ENCODE measurements at places on chromosomes 2 and 18.
A peak's percentile ranks its signal among the peaks of the same experiment; 100 is the strongest.

DNA sequence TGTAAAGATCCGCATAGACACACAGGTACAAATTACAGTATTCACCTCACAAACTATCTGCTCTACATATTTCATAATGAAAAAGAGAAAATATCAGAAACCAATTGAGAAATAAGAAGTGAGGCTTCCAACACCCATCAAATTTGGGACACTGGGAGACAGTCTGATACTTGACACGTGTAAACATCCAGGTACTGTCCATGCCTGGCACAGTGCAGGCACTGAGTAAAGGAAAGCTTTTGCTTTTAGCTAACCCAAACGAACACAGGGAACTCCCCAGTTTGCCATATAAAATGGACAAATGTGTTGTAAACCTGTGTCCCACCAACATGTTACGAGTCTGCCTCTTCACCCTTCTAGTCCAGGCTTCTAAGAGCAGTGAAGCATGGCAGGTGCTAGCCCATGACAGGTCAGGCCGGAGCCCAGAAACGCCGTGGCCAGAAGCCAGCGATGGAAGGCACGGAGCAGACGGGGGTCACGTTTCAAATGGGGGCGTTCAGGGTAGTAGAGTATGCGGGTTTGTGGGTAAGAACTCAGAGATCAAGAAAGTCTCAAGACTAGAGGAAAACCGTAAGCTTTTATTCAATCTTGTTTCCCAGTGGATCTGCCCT lies 27.0 kb downstream of the CDH2 start:
- DNase-seq: no peak

DNA sequence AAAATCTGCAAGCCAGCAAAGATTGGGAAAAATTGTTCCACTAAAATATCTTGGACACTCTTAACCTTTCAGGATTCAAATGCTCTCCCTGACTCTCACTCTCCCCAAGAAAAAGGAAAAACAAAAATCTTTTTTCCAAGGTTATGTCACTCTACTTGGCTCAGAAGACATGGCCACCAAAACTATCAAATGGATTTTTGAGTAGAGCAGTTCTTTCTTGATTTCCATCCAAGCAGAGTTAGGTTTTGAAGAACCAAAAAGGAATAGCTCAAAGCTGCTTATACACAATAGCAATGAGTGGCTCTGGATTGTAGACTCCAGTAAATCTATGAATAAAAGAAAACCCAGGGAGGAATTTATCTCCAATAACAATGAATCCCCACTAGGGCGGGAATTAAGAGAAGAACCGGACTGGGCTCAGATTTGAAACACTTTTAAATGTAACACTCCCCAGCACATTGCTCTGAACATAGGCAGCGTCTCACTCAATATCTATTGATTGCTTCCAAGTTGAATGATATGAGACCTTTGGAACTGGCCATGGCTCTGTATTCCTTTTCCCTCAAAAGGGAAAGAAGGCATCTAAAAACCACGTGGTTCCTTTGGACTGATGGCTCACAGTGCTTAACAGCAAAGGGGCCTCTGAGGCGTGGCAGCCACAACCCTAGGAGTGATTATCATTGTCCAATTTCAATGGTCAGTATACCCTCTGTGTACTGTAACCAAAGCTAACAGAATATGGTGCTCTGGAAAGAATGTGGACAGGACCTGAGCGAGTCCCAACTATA lies 68.3 kb downstream of the SPRED2 start:
- DNase-seq: no peak

GRCh38 chr2:231056453-231057416 lies at the start of gene PSMD1:
TSS of gene PSMD1 (plus strand) at chr2:231056867. CDS start at chr2:231057026, 159 bp downstream.
- DNase-seq: peak; percentile 84

DNA sequence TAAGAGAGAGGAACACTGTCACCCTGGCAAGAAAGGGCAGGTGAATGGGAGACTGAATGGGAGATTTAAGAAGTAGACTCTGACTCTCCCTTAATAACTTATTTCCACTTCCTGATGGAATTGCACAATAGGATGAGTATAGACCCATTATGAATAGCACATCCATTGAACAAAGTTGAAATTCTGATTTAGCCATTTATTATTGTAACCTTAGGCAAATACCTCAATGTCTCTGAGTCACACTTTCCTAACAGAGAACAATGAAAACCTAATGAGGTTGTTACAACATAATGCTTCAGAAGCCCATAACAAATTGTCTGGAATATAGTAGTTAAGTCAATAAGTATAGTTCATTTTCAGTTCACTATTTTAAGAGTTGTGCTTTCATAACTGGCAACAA lies 78.9 kb downstream of the NRXN1 start:
- DNase-seq: no peak

GRCh38 chr2:119225105-119225865 lies 1.7 kb downstream of the STEAP3 start:
- no peak for DNase-seq

DNA sequence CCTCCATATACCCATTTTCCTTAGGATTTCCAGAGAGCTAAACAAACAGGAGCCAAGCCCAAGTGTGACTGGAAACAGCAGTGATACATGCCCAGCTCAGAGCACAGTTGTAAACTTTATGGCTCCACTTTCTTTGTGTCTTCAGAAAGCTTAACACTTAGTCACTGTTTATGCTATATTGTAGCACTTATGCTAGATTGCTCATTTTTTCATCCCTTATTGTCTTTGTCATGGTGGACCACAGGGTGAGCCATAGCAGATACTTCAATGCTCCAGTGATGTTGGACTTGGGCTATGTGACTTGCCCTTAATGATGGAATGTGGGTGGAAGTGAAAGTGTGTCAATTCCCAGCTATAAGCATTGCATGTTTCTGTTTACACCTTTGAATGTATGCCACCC lies 401.6 kb downstream of the METTL4 start:
- DNase-seq: no peak

GRCh38 chr2:119106301-119106897 lies 52.2 kb downstream of the C1QL2 start:
- DNase-seq: no peak

DNA sequence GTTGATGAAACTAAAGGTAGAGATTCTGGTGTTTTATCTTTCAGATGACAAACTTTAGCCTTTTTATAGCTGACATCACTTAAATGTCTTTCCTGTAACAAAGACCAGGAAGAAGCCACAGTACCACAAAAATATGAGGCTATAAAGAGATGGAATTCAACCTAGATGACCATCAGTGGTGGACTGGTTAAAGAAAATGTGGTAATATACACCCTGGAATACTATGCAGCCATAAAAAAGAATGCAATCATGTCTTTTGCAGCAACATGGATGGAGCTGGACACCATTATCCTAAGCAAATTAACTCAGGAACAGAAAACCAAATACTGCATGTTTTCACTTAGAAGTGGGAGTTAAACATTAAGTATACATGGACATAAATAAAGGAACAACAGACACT lies 18.3 kb upstream of the HNRNPLL start:
- no peak for DNase-seq

DNA sequence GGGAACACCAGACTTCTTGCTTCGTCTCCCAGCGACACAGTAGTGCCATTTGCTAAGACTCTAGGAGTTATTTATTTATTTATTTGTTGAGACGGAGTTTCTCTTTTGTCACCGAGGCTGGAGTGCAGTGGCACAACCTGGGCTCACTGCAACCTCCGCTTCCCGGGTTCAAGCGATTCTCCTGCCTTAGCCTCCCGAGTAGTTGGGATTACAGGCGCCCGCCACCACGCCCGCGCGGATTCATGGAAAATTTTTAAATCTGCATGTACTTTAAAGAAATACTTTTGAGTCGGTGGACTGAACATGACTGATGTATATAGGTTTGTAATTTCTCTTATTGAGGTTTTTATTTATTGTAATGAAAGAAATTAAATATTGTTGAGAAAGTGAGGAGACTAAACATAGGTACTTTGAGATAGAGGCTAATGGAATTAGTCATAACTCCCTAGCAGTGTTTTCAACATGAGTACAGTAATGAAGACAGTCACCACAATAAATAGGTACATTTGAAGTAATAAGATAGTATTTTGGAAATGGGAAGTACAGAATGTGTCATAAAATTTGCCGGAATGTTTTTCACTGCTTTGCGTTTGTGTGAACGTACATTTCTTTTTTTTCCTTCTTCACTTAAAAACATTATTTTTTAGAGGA lies 983 bp downstream of the MTX2 start:
- no peak for DNase-seq

GRCh38 chr2:69745035-69745434 lies 3.1 kb downstream of the ANXA4 start:
- DNase-seq: no peak

- DNase-seq: no peak
Observed at GRCh38 chr2:11387100-11387390, 42.6 kb upstream of the ROCK2 start.

DNA sequence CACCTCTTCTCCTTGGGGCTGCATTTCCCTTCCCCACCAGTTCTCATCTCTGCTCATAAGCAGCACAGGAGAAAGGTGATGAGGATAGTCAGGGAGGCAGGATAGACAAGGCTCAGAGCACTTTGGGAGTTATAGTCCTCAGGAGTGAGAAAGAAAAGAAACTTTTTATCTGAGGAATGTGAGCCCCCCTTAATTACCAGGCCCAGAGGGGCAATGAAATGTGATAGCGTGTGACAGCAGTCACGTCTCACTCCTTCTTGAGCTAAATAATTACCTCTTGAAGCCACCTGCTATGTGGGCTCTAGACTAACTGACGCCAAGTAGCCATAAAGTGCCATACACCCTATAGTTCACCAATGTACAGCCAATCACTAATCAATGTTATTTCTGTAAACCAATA lies 105.8 kb downstream of the SPP2 start:
- no peak for DNase-seq

DNA sequence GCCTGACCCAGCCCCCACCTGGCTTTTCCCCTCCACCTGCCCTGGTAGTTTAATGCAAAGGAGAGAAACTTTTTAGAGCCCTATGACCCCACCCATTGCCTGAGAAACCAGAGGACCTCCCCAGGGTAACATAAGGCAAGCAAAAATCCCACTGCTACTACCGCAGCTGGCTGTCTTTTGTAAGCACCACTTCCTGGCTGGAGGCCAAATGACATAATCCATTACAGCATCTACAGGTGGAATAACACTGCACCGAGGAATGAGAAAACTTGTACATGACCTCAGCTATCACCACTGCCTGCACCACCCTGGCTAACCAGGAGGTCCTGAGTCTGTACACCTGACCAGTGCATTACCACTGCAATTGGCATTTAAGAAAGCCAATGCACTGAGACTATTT lies 149.6 kb upstream of the GALNT5 start:
- DNase-seq: no peak

DNA sequence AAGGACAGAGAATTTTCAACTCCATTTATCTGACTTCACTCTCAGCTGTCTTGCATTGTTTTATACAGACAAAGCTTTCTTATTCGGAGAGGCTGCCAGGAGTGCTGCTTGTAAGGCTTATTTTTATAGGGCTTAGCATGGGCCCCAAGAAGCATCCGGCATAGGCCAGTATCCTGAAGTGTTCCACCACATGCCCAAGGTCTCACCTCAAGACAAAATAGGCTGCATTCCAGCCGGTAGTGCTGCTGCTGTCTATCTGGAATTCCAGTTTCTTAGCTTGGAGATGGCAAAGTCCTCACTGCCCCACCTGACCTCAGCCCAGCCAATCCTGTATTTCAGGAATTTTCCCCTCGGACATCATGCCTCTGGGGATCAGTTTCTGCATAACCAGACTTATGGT lies 47.6 kb upstream of the MCFD2 start:
- no peak for DNase-seq

DNA sequence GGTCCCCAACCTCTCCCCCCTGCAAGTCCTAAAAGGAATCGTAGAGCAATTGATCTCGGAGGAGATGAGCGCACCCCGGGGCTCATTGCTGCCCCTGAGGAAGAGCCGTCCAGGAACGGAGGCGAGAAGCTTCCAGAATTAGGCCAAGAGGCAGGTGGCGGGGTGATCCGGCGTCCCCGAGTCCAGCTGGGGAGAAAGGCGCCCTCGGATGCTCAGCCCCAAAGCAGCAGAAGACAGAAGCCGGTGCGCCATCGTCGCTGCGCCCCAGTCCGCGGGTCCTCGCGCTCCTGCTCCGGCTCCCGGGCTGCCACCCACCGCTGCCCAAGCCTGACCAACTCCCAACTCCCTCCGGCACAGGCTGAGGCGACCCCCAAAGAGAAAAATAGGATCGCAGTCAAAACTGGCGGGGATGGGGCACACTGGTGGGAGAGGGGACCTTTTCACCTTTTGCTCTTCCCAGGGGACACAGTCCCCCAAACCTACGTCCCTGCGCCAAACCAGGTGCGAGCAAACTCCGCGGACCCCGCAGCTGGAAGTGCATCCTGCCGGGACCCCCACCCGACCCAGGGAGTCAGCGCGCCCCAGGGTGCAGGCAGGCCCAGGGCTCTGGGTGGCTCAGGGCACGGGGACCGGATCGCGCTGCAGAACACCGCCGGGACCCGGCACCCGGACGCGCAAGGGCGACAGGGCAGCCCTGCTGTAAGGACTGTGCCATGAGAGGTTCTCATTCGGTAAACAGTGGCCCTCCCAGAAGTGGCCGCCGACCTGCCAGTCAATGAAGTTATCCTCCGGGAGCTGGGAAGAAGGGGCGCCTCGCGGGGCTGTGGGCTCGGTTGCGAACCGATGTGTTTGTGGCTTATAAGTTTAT lies 8.4 kb upstream of the MEIS1 start:
- DNase-seq: no peak

DNA sequence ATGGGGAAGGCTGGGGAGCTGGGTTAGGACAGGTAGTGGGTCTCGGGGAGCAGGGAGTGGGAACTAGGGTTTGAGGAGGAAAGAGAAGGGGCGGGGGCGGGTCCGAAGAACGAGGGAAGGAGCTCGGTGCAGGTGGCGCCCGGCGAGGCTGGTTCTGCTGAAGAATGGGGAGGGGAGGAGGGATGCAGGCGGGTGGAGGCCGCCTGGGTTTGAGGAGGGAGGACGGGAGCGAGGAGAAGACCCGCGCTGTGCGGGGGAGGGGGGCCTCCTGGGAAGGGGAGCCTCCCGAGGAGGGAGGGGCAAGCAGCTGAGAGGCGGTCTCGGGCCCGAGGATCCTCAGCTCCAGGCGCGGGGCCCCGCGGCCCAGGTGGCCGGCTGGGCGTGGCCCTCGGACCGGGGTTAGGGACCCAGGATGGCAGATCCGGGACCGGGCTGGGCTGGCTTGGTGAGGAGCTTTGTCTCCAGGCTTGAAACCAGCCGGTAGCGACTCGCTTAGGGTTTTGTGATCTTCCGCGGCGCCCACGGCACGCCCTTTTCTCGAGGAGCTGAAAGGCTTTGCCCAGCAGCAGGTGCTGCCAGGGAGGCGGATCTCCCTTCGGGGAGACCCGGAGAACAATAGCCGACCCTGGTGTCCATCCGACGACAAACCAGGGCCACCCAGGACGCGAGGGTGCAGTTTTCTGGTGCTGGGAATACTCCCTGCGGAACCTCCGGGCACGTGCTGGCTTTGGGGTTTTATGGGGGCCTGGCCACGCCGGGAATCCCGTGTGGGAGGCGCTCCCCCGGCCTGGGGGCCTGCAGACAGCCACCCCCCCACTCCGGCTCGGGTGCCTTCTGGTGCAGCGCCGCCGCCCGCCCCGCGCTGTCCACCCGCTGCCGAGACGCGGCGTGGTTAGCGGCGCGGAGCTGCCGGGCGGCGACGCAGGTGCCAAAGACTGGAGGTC lies 1.4 kb downstream of the DPYSL5 start:
- no peak for DNase-seq

- no peak for DNase-seq
Observed at GRCh38 chr18:74869904-74870863, 272.5 kb downstream of the ZNF407 start.
